Hippocampal formation (tissue), 2 donors: ENCODE measurements at places on chromosomes 1 and 21.

GRCh38 chr1:223123011-223123610 is 19.9 kb downstream of the TLR5 start:
- DNase-seq = no peak

DNA sequence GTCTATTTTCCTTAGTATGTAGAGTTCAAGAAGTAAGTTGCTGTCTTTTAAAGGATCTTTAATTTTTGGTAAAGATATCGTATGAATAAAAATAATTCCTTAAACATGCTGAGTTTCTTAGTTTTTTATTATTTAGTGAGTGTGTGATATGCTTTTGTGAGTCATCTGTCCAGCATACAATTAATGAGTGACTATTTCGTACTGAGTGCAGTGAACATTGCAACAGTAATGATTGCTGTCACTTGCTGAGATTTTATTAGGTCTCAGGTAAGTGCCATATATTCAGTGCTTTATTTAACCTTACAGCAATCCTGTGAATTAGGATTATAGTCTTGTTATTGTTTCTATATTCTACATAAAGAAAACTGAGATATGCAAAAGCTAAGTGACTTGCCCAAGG is 22.6 kb downstream of the MIGA1 start:
- DNase-seq = no peak

DNA sequence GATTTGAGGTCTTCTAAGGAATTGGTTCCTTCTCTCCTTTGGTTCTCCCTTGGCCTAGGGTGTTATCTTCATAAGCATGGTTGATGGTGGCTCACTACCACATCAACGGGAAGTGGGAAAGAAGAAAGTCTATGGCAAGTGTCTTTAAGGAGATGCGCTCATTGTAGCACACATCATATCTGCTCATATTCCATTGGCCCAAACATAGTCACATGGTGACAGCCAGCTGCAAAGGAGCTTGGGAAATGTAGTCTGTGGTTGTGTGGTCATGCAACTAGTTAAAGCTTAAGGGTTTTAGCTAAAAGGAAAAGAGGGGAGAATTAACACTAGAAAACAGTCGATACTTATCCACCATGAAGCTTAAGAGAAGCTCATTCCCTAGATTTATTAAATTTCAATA is 11.4 kb upstream of the MRPS6 start:
- no peak for DNase-seq

DNA sequence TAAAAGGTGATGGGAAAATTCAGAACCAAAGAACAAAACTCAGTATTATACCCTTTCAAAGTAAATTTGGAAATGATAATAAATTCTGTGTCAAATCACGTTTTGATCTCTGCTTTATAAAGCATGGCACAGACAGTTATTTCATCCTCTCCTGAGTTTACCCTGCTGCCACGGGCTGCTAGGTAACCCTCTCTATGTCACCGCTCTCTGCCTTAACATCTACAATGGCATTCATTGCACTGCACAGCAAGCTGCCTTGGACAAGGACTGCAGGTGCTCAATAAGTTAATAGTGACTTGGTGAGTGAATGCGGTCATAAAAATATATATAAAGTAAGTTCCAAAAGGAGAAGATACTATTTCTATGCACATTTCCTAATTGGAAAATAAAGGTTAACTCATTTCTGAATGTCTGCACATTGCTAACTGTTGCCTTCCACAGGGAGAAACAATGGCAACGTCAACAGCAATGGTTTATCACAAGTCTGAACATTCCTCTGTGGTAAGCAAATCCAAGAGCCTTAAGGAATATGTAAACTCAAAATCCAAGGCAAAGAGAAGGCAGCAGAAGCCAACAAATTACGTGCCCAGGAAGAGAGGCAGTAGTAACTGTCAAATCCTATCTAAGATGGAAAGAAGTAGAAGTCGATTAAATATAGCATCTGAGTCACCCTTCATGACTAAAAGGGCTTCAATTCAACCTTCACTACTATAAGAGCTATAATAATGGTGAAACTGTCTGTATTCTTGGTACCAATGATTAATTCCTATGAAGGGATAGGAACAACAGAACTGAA is 19.4 kb downstream of the FYB2 start:
- no peak for DNase-seq

DNA sequence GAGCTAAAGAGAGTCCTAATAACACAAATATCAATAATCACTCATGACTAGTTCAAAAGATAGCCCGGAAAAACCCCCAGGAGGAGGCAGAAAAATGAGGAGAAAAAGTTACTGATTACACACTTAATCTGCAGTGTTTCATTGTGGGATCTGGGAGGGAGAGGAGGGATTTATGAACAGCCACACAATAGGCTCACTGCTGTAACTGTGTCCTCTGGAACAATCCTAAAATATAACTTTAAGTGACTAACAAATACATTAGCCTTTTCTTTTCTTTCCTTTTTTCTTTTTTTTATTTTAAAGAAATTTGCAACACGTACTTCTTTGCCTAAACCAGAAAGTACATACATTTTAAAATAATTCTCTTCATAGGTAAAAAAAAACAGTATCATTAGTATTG is 106.3 kb upstream of the LBR start:
- DNase-seq = no peak

GRCh38 chr1:186283374-186283773 is 91.7 kb downstream of the TPR start:
- DNase-seq = no peak

DNA sequence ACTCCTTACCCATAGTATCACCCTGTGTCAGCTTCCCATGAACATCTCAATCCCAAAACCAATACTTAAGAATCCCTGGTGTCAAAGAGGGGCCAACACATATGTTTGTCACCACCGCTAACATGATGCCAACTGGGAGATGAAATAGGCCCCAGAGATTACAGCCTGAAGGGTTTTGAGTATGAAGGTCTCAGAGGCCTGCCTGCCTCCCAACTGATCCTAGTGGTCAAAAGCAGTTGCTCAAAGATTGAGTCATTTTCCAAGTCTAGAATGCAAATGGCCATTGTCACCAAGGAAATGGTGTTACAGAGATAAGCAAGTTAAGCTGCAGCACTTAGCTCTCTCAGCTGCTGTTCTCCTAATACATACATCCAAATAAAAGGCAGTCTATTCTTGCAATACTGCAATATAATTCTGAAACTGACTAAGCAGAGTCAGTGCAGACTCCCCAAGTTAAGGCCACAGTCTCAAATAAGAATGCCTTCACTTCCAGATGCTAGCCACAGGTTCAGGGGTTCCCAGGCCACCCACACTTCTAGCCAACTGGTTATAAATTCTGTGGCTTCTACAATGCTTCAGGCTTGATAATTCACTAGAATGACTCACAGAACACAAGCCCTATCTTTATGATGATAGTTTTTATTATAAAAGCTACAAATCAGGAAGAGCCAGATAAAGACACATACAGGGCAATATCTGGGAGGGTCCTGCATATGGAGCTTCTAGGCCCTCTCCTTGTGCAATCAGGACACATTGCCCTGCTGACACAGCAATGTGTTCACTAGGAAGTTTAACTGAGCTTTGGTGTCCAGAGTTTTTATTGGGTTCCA is 18.7 kb downstream of the DUSP10 start:
- DNase-seq = no peak

- DNase-seq = no peak
Measured at GRCh38 chr1:113210248-113210647, 137.2 kb downstream of the LRIG2 start.

DNA sequence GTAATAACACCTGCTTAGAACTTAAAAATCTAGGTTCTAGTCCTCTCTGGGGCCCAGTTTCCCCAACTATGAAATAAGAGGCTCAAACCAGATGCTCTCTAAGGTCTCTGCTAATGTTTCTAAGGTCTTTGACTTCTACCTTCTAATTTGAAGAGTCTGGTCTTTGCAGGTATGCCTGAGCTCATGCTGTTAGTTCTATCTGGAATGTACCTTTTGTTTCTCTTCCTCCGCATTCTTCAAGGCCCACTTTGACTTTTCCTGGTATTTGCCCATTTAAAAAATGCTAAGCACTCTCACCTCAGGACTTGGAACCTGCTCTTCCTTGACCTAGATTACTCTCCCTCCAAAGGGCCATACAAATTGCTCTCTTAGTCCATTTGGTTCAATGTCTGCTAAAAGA is 13.5 kb downstream of the SLC35D1 start:
- no peak for DNase-seq

- no peak for DNase-seq
Measured at GRCh38 chr1:205263580-205264190, 35.9 kb downstream of the TMCC2 start.

GRCh38 chr1:174391716-174392115 is 56.0 kb upstream of the GPR52 start:
- no peak for DNase-seq

DNA sequence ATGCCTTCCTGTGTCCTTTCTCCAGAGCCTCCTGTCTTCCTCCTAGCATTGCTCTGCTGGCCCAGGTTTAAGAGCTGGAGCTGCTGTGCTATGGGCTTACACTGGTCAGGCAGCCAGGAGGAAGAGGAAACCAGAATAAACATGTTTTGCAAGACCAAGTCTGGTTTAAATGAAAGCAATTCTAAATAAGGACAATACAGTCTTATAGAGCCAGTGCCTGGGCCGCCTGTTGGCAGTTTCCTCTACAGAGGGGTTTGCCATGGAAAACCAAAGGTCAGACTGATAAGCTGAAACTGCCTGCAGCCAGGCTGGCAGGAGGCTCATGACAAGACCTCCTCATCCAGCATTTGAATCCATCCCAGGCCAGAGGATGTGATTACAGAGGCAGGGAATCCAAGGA is 92.9 kb upstream of the FGGY start:
- no peak for DNase-seq

DNA sequence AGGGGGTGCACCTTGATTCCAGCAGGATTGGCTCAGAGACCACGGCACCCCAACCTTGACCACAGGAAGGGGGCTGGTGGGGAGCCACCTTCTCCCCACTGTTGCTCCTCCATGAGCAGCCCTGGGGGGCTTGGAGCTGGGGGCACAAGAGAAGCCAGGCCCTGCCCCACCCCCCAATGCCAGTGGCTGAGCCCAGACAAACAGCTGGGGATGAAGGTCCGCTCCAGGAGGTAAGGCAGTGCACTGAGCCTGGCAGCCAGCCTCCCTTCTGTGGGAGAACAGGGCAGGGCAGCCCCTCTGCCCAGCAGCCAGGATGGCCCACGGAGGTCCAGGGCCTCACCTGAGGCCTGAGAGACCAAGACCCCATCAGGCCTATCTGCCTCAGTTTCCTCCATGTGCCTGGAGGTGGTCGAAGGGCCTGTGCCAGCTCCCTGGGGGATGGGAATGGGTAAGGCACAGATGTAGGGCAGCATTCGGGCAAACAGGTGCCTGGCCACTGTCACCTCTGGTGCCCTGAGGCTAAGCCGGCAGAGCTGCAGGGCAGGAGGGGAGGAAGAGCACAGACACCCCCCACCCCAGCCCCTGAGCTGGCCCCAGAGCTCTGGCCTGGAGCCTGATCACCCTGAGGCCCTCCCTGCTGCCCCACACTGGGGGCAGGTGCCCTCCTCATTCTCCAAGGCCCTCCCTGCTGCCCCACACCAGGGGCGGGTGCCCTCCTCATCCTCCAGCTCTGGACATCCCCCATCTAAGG is 7.1 kb downstream of the ITGB2 start:
- DNase-seq = no peak

GRCh38 chr1:182389619-182390047 is 2.0 kb downstream of the GLUL start:
- peak; percentile 30 for DNase-seq

DNA sequence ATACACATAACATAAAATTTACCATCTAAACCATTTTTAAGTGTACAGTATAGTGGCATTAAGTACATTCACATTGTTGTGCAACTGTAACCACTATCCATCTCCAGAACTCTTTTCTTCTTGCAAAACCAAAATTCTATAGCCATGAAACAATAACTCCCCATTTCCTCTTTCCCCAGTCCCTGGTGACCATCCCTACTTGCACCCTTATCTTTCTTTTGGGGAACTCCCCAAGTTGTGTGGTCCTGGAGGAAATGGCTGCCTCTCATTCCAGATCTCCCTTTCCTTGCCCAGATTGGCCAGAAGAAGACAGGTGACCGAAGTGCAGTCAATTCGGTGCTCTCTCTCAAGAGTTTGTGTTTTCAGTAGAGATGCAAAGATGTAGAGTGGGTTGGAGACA is 389.6 kb upstream of the C1orf87 start:
- no peak for DNase-seq

GRCh38 chr21:38086580-38086979 is 170.2 kb upstream of the KCNJ15 start:
- no peak for DNase-seq

DNA sequence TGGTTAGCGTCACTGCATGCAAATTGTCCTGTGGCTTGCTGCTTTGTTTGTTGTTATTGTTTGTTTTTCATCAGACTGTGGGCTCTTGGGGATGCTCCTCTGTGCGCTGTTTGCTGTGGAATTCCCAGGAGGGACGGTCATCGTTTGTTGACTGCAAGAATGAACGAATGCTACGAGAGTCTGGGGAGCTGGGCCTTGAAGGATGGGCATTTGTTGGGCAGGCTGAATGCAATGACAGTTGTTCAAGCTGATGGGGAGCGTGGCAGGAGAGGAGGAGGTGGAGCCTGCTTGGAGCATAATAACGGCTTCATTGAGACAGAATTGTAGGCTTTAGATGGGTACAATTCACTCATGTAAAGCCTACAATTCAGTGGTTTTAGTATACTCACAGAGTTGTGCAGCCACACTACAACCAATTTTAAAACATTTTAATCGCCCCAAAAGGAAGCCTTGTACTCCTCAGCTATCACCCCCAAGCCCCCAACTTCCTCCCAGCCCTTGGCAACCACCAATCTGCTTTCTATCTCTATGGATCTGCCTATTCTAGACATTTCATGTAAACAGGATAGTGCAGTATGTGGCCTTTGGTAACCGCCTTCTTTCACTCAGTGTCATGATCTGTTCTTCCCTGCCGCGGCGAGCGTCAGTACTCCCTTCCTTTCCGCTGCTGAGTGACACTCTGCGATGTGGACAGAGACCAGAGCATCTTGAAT is 190.2 kb downstream of the CAMTA1 start:
- DNase-seq = peak; percentile 13

DNA sequence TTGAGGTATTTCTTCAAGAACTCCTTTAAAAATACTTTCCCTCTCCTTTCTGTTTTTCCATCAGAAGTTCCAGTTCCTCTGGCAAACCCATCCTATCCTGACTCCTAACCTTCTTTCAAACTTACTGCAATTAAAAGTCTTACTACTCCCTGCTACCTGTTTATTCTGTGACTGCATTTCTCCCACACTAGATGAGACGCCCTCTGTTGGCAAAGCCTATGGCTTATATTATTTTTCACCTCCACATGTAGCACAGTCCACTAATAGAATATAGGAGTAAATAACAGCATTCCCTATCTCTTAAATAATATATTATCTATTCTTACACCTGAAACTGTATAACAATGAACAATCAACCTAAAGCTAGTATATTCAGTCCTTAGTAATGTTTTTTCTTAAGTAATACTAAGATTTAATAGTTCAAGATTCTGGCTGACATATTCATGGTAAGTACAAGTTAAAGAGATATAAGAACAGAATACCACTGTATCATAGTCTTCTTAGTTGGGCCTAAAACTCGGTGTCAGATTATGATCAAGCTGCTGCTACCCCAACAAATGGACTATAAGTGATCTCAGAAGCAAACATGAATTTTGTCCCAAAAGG is 54.8 kb downstream of the RAB3GAP2 start:
- DNase-seq = no peak

DNA sequence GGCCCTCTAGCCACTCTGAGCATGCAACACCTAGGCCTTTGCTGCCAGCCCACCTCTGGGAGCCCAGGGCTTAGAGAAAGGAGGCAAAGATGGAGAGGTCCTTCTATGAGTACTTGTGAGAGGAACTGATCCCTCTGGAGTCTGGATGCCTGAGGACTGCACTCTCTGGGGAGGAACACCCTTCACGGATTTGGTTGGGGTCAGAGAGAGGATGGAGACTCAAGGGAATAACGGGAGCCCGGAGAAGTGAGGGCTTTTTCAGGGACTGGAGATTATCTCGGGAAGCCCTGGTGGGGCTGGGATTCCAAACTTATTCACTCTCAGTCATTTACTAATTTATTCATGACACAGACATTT is 413 bp upstream of the C1orf232 start:
- no peak for DNase-seq
